T-helper 2 cell (primary cell): ENCODE measurements at places on chromosomes 16 and 17.

DNA sequence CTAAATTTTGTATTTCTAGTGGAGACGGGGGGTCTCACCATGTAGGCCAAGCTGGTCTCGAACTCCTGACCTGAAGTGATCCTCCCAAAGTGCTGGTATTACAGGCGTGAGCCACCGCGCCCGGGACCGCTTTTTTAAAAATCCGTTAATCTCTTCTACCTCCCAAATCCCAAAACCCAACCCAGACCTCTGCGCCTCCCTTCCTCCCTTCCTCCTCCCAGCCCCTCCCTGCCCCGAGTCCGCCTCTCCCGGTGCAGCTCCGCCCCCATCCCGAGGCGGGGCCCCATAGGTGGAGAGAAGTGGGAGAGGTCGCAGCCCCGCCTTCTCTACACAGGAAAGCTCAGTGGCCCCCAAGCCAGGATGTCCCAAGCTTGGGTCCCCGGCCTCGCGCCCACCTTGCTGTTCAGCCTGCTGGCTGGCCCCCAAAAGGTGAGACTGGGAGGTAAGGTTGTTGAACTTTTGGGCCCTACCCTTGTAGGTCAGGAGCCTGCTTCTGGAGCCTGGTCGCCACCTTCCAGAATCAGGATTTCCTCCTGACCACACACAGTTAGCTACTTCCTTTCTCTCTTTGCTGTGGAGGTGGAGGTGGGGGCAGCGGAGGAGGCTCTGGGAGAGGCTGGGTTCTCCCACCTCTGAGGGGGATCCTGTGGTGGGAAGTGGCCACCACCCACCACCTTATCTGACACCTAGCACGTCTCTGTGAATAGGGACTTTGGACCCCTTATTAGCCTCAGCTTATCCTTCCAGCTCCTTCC, at the start of gene TMEM92:
TSS of gene TMEM92 (plus strand) at position 325 of the 755 bp plus-strand sequence. CDS start at position 361, 36 bp downstream.
- DNase-seq: no peak

DNA sequence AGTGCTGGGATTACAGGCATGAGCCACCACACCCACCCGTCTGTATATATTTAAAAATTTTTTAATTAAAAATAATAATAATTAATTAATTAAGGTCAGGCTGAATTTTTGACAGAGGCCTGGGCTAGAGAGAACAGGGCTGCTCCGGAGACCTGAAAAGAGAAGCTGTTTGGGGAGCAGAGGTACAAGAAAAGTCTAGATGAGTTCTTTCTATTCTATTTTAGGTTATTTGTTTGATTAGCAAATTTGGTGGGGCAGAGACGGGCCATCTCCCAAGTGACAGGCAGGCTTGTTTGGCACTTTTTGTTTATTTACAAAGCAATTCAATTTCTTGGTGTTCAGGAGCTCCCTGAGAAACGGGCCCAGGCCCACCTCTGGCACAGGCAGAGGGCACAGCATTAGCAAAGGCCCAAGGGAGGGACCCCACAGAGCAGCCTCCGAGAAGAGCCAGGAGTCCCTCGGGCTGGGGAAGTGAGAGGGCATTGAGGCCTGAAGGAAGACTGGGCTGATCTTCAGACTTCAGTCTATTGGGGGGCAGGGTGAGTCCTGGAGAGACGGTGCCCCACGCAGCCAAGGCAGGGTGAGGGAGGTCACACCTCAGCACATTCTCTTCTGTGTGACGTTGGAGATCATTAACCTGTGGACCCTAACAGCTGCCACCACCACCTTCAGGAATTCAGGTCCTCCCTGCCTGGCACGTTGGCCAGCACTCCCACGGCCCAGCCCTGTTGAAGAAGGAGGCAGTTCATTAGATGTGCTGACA, 10.8 kb upstream of the RIPOR1 start:
- DNase-seq: no peak

GRCh38 chr16:66728117-66728787, 23.2 kb downstream of the DYNC1LI2 start:
- DNase-seq: no peak

DNA sequence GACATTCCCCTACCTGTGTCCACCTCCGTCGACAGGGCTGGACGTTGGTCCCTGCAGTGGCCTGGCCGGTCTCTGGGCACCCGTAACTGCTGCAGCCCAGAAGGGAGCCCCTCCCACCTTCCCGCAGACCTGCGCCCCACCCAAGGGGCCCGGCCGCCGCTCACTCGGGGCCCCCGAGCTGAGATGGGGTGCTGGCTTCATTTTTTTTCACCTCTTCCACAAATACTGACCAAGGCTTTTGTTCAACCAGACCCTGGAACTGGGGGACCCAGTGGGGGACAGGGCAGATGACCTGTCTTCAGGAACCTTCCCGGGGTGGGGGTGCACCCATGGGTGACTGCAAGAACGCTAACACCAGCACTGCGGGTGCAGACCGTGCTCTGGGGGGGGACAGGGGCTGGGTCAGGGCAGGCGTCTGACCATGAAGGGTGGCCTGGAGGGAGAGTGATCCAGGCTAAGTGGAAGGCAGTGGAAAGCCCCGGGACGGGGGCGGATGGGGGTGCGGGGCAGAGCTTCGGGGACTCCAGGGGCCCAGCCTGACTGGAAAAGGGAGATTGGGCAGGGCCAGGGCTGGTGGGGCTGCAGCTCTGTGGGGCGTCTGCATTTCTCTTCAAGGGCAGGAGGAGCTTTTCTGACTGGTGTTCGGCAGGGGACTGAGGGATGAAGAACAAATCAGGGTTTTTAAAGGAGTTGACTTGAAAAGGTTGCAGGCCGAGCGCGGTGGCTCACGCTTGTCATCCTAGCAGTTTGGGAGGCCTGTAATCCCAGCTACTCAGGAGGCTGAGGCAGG, 42.3 kb downstream of the SLC7A5 start:
- no peak for DNase-seq

DNA sequence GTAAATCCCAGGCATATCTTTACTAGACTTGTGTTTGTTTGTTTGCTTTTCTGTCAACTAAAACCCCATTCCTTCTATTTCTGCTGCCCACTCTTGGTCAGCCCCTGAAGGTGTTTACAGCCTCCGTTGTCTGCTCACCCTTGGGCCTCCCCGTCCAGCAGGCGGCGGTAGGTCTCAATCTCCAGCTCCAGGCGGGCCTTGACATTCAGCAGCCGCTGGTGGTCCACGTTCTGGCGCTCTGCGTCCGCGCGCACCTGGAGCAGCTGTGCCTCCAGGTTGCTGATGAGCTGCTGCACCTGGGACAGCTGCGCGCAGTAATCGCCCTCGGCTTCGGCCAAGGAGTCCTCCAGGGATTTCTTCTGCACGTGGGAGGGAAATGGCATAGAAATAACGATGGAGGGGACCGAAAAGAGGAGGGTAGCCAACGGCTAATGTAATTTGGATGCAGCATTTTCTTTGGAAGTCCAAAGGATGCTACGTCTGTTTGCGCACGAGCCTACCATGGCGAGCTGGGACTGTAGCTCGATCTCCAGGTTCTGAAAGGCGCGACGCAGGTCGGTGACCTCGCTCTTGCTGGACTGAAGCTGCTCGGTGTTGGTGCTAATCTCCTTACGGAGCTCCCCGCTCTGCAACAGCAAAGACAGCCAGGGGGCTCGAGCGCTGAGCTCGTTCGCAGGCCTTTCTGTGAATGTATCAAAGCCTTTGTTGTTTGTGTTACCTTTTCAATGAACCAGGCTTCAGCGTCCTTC, 3.9 kb downstream of the KRT12 start:
- no peak for DNase-seq

- no peak for DNase-seq
These were observed 29.9 kb downstream of the BAIAP2 start for GRCh38 chr17:81064678-81065475.

DNA sequence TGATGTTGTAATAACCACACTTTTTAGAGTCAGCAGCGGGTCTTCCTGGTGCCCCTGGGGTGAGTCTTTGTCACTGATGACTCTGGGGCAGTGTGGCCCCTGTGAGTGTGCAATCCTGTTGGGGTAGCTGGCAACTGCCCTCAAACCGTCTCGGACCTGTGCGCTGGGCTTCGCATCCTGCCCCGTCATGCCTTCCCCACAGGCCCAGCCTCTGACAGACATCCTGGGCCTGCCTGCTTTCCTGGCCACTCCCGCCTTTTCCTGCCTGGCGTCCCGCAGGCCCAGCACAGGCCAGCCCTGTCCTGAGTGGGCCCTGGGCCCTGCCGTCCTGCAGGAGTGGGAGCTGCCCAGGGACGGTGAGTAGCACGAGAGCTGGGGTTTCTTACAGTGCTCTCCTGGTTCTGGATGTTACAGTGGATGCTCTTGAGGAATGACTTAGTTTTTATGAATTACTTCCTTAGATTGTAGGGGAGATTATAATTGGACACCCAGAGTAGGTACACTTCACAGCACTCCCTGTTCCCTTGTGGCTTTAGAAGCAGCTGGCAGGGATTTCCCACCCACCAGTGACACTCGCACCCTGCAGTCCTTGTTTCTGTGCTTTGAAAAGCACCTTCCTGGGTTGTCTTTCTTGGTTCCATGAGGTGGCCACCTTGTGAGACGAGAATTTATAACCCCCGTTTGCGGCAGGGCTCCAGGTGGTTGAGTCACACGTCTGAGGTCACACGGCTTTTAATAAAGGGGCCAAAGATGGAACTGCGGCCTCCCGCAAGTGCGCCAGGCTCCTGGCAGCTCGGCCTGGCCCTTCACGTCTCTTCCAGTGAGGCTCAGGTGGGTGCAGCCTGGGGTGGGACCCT, 50.0 kb upstream of the CAPN15 start:
- DNase-seq: no peak

DNA sequence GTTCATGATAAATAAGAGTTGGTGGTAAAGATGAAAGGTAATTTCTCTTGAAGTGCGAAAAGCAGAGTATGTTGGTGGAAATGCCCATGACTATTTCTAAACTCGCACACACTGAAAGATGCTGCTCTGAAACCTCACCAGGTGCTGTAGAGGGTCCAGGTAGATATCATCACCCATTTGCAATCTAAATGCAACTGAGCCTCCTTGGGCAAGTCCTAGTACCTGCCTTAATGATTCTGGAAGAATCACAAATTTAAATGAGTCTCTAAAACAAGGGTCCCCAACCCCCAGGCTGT, 5.9 kb upstream of the MMD start:
- DNase-seq: no peak

GRCh38 chr17:39549747-39550573, 57.8 kb downstream of the NEUROD2 start:
- DNase-seq: no peak

GRCh38 chr17:35679007-35679682, 52.3 kb upstream of the RASL10B start:
- DNase-seq: no peak

GRCh38 chr17:2034806-2035540, 5.0 kb downstream of the DPH1 start:
- DNase-seq: no peak

- no peak for DNase-seq
These were observed 4.5 kb downstream of the MINK1 start for GRCh38 chr17:4837471-4838308.

DNA sequence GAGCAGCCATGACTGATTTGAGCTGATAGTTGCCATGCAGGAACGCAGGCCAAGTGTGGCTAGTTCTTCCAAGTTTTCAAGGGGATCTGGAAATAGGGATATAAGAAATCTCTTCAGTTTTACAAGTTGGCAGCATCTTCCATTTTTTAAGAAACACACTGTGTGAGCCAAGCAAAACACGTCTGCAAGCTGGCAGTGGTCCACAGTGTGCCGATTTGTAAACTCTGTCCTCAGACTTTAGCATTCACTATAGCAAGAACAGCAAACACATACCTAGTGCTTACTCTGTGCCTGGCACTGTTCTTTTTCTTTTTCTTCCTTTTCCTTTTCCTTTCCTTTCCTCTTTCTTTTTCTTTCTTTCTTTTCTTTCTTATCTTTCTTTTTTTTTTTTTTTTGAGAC, 2.9 kb downstream of the ORAI3 start:
- no peak for DNase-seq

DNA sequence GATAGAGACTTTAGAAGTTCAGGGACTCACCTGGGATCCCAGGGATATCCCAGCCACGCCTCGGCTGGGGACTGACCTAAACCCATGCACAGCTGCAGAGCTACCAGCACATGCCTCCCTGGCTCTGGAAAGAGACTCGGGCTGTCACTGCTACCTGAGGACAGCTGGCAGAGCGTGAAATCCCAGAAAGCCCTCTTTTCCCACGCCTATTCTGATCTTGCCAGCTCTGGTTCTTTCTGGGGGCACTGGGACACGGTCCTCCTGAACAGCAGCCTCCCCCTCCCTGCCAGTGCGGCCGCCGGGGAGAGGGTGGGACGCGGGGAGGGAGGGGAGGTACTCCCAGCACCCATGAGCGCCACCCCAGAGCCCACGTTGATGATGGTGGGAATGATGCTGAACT, 10.8 kb downstream of the P2RX5 start:
- DNase-seq: no peak

- DNase-seq: no peak
These were observed 29.4 kb upstream of the MTSS2 start for GRCh38 chr16:70715055-70715858.

- DNase-seq: no peak
These were observed 42.6 kb downstream of the ABCA9 start for GRCh38 chr17:69018022-69018615.

DNA sequence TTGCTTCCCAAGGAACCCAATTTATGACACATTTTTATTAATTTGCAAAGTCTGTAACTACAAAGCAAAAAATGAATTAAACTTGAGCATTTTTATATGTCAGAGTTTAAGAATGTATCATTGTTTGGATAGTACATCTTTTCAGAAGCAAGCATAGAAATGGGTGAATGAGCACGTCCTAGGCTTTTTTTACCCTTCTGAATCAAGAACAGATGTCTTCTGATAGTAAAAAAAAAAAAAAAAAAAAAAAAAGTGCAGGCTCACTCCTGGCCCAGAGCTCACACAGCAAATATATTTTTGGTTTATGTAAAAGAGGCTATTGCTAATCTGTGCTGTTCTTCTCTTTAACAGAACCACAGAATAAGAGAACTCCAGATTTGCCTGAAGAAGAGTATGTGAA, 6.3 kb downstream of the TERF2IP start:
- no peak for DNase-seq

GRCh38 chr17:45146890-45147580, 1.2 kb upstream of the HEXIM1 start:
- DNase-seq: no peak

- DNase-seq: no peak
These were observed 15.3 kb upstream of the CACNA1H start for GRCh38 chr16:1137604-1138003.

- no peak for DNase-seq
These were observed 82.9 kb downstream of the AIPL1 start for GRCh38 chr17:6352016-6352415.
